Stimulated activated CD4-positive, alpha-beta T cell treated with anti-CD3 and anti-CD28 coated beads, Interleukin-2, amount 100 ng/mL, for 24 hours (primary cell): ENCODE measurements at places on chromosomes 5 and 9.

DNA sequence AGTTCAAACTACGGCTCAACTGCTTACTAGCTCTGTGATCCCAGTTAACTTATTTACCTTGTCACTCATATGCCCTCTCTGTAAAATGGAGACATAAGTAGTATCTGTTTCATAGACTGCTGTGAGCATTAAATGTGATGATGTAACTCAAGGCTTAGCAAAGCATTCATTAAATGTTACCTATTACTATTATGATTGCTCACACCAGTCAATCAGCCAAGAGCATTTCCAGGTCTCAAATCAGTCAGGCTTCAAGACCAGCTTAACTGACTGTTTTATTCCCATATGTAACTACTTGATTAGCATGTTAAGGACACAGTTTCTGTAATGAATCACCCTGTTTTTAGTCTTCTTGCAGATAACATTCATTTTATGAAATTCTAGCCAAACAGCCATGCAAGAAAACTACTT lies 413.3 kb downstream of the MLLT3 start:
- DNase-seq = no peak

DNA sequence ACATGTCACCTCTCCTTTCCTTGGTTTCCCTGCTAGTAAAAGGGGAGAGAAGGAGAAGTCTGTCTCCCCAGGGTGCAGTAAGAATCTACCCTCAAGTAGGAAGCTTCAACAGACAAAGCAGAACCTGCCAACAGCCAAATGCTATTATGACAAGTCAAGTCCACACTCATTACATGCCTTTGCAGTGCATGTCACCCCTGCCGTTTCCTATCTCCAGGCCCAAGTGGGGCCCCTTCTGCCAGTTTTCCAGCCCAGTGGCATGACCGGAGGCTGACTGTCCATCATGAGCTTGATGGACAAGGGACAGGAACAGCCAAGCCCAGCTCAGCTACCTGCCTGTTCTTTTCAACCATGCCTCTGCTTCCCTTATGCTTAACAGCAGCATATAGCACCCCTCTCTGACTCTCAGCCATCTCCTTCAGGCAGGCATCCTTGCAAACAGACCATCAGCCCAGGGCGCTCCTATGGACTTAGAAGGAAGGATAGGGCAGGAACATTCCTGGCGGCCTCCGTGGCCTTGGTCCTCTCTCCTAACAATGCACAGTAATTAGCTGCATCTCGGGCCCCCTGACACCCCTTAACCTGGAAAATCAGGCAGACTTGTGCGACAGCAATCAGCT lies 107.2 kb upstream of the RAD23B start:
- DNase-seq = no peak

GRCh38 chr5:94433397-94434163 lies 184.8 kb downstream of the KIAA0825 start:
- DNase-seq = no peak

- no peak for DNase-seq
Observed at GRCh38 chr9:15915711-15916110, 362.9 kb downstream of the CCDC171 start.

- DNase-seq = no peak
Observed at GRCh38 chr5:58666598-58667581, 84.0 kb downstream of the RAB3C start.

GRCh38 chr9:111095441-111095840 lies 57.2 kb upstream of the LPAR1 start:
- DNase-seq = no peak

DNA sequence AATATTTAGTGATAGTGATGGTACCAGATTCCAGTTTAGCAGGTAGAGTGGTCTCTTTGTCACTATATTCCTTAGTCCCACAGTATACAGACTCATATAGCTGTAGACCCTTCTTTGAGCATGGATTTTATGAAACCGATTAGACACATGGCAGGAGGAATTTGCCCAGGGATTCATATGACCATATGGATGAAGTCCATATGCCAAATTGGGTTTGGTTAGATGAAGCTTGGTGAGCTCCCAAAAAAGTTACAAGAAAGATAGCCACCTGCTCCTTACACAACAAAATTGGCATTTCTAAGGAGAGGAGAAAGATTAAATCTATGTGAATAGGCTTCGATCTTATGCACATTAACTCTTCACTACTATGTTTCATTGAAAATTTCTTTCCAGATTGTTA lies 211.4 kb downstream of the CWC27 start:
- DNase-seq = no peak

DNA sequence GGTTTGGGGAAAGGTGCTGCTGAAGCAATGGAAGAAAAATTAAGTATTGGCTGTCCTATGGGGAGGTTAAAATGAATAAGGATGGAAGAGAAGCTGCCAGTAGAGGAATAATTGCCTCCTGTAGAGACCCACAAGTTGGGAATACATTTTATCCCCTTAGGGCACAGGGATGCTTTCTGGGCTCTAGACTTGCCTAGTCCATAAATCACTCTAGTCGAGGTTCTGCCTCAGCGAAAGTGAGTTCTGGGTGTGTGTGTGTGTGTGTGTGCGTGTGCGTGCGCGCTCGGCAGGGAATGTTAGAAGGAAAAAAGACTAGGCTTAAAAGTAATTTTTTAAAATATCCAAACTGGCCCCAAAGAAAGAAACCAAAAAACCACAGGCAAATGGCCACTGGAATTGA lies 291.6 kb downstream of the DOCK8 start:
- DNase-seq = no peak

DNA sequence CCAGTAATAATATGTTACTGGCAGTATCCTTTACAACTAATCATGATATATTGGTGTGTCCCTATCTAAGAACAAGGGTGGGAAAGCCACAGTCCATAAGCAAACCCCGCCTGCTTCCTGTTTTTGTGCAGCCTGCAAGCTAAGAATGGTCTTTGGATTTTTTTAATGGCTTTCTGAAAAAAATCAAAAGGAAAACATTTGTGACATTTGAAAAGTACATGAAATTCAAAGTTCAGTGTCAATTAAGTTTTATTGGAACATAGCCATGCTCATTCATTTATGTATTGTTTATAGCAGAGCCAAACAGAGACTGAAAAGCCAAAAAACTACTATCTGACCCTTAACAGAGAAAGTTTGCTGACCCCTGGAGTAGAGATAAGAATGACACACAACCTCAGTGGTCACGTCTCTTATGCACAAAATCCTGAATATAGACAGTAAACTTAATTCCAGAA lies 12.8 kb upstream of the TMEM245 start:
- DNase-seq = no peak

- DNase-seq = no peak
Observed at GRCh38 chr5:66881480-66882161, 285.4 kb downstream of the MAST4 start.

DNA sequence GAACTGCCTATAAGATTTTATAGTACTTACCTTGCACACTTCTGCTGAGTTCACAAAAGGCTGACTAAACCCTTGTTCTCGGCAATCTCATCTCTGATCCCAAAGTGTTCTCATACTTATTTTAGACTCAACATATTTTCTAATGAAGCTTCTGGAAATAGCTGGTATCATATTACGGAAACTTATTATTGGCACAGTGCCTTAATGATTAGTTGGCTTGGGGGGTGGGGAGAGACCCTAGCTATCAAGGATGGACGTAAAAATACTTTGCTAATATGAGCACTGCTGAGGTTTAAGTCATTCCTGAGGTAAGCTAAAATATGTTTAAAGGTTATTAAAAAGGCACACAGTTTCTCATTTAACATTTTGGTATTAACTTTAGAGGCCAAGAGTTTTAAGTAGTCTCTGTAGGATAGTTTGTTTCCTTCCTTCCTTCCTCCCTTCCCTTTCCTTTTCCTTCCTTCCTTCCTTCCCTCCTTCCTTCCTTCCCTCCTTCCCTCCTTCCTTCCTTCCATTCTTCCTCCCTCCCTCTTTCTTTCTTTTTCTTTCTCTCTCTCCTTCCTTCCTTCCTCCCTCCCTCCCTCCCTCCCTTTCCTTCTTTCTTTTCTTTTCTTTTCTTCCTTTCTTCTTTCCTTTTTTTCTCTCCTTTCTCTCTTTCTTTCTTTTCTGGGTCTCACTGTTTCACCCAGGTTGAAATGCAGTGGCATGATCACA lies 31.5 kb downstream of the ZSWIM6 start:
- no peak for DNase-seq

DNA sequence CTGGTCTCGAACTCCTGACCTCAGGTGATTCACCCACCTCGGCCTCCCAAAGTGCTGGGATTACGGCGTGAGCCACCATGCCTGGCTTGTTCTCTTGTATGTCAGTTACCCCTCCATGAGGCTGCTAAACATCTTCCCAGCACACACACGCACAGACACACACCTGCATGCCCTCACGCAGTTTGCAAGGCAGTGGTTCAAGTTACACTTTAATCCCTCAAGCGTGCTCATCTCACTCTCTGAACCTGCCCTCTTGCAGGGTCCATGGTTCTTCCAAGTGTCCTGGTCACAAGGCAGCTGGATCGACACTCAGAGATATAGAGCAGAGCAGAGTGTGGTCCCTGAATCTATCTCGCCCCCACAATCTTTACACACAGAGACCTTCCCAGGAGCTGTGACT lies 34.1 kb upstream of the RUFY1 start:
- DNase-seq = no peak

- no peak for DNase-seq
Observed at GRCh38 chr9:128556276-128556675, 3.9 kb downstream of the SPTAN1 start.

DNA sequence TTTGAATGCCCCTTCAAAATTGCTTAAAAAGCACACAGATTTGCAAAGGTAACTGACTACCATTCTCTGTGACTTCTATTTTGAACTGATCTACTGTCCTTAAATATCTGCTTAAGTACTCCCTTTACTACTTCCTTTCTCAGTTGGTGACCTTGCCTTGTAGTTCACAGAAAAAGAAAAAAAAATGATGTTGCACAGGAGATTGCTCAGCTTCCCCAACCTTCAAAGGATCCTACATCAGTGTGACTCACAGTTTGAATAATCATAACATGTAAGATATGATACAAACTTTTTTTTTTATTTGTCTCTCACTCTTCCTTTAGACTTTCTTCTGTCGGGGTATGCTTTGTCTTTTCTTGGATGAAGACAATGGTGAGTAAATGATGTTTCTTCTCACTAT lies 1029.6 kb downstream of the CDH12 start:
- no peak for DNase-seq

DNA sequence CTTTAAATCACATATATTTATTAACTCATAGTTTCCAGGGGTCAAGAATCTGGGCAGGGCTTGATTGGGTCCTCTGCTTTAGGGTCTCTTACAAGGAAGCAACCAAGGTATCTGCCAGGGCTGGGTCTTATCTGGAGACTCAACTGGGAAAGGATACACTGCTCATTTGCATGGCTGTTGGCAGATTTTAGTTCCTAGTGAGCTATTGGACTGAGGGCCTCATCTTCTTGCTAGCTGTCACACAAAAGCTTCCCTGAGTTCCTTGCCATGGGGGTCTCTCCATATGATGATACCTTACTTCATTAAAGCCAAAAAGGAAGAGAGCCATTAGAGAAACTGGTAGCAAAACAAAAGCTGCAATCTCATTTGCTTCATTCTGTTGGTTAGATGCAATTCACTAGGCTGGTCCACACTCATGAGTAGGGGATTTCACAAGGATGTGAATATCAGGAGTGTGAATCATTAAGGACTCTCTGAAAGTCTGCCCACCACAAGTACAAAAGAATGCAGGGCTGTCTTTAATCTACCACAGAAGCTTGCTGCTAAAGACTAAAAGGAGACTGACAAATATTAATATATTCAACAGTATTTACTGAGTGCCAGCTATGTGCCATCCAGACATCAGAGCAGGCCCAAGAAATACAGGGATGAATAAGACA lies 42.0 kb upstream of the TIMD4 start:
- DNase-seq = no peak

- DNase-seq = no peak
Observed at GRCh38 chr5:88660264-88660946, 222.6 kb downstream of the MEF2C start.

DNA sequence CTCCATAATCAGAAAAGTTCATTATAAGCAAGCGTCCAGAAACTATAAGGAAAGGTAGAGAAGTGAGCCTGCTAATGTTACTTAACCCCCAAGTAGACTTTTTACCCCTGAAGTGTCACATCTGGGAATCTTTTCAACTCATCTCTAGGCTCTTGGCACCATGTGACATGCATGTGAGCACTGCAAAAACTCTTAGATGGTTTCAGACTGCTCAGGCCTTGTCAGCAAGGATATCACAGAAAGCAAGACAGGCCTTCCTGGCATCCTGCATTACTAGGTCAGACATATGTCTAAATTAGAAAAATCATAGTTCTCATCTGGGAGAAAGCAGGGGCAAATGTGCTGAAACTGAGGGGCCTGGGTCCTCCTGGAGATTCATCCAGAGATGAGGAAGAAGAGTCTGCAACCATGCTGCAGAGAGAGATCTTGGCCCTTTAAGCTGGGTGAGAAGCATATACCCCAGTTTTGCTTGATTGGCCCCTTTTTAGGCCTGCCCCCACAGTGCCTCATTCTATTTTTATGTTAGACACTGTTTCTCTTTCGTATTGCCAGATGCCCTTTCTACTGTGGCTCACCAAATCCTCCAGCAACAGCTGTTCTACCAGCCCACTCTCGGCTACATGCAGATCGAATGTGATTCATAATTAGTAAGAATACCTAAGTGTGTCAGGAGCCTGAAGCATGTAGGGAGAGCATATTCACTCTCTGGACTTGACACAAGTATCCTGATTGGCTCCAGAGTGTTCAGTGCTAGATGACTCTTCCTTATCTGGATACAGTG lies 19.0 kb downstream of the TMEM8B start:
- DNase-seq = peak; percentile 29

- no peak for DNase-seq
Observed at GRCh38 chr5:67886761-67887160, 328.8 kb upstream of the PIK3R1 start.

- no peak for DNase-seq
Observed at GRCh38 chr5:81249240-81249639, 16.1 kb downstream of the CKMT2 start.

GRCh38 chr5:134964359-134965270 lies 3.1 kb upstream of the CATSPER3 start:
- no peak for DNase-seq

DNA sequence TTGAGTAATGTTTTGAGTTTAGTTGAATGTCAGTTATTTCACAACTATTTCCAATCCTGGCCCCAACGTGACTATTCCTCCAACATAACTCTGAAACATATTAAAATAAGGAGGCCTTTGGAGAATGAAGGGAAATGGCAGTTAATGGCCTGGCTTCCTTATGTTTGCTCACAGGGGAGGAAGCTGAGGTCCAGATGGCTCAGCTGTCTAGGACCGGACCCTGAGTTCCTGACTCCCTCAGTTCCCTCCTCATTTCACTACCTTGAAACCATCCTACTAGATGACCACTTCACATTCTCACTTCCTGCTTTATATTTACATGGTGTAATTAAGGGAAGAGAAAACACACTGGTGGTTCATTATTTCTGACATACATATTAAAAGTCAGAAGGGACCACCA lies 6.6 kb downstream of the OTULINL start:
- no peak for DNase-seq
